ENCODE measurements at places on chromosomes 13 and 19.

- DNase-seq = no peak
Observed at GRCh38 chr13:30869491-30869890, 36.6 kb upstream of the MEDAG start.

DNA sequence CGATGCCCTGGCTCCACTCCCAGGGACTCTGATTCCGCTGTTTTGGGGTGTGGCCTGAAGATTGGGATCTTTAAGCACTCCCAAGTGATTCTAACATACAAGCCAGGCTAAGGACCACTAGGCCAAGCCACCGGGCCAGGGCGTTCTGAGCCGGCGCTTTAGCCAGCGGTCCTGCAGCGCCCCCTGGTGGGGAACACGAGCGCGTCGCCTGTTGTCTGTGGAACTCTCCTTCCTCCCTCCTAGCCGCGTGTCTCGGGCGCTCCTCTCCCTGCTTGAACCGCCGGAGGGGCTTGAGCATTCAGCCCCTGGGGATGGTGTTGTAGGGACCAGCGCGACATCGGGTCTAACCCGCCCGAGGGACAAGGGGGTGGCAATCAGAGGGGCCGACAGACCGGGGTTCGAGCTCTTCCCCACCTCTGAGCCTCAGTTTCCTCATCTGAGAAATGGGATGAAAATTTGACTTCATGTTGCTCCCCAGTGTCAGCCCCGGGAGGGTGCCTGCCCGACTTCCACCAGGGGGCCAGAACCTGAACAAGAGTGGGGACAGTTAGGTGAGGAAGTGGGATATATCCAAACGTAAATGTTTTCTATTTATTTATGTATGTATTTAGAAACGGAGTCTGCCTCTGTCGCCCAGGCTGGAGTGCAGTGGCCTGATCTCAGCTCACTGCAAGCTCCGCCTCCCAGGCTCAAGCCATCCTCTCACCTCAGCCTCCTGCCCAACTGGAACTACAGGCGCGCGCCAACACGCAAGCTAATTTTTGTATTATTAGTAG, 18.0 kb upstream of the PNMA8B start:
- DNase-seq = no peak

DNA sequence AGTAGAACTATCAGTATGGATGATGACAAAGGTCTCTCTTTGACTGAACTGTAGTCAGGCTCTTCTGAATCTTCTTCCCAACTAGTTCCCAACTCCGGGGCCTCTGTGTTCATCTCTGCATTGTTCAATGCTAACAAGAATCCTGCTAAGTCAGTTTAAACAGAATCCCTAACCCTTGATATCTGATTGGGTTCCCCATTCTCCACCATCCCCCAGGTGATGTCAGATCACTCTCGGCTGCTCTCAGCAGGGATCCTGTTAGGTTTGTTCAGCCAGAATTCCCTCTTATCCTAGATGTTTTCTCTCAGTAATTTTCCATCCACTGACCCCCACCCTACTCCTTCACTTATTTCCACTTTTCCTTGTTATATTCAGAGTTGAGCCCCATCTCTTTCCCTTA, 223.6 kb downstream of the RGCC start:
- DNase-seq = no peak

- no peak for DNase-seq
Observed at GRCh38 chr19:14405380-14405757, 13.8 kb downstream of the DDX39A start.

DNA sequence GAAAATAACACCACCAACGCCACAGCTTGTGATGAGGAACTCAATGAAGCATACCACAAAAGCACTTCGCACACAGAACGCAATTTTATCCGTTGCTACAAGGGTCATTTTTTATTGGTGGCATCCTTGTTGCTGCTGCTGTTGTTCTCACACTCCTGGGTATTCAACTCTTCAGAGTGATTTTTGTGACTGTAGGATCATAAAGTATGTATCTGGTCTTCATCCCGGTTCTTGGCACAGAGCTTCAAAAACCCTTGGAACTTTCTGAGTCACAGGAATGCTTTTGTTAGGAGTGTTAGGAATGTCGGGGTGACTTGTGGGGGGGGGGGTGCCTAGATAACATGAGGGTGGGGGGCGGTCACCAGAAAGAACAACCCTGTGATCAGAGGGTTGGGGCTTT, 108.4 kb downstream of the ZNF557 start:
- no peak for DNase-seq

DNA sequence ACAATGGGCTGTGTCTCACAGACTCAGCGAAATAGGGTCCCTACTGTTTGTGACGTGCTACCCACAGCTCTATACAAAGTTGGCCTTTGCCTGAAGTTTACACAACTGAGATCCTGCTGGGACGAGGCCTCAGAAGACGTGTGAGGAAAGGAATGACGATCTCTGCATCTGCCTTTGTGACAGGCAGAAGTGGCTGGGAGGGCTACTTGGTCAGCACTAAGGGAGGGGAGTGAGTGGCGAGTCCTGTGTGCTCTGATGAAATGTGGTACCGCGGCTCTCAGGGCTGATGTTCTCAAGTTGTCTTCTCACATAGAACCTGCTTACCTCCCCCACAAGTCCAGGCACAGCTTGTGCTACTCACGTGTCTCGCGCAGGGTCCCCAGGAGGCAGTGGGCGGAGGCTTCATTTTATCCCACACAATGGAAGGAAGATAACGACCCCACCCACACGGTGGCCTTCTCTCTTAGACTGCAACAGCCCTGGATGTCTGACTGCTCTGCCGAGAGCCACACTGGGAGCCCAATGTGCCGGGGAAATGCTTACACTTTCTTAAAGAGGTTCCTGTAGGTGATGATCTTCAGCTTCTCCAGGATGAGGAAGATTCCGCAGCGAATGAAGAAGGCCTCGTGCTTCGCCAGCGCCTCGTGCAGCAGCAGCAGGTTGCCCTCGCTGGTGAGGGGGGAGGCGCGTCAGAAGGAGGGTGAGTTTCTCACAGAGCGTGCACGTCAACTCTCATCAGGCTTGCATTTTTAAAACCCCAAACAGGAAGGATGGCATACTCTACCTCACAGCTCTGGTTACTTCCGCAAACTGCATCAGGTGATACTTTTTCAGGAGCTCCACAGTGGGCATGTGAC, 21.2 kb downstream of the PROZ start:
- no peak for DNase-seq

GRCh38 chr13:99459099-99459850, 42.0 kb upstream of the TM9SF2 start:
- DNase-seq = no peak

- no peak for DNase-seq
Observed at GRCh38 chr13:108919036-108919907, 289.9 kb downstream of the MYO16 start.

GRCh38 chr13:89294115-89294867, 1623.1 kb downstream of the SLITRK5 start:
- no peak for DNase-seq

- DNase-seq = no peak
Observed at GRCh38 chr13:73450583-73450982, 391.8 kb downstream of the KLF5 start.

GRCh38 chr19:10639836-10640235, 14.3 kb upstream of the ILF3 start:
- DNase-seq = no peak

DNA sequence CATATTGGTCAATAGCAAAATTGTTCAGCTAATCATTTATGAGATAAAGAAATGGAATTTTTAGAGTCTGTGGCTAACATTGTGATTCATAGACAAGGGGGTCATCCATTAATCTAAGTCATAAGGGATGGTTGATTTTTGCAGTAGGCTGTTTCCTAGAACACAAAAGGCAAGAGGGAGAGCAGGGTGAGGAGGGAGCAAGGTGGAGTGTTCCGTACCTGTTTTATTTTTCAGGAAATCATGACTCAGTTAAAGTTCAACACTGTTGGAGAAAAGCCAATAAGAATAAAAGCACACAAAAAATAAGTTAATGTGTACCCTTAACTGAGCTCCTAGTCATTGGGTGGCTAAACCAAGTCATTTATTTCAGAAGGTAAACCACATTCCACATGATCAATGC, 512.4 kb upstream of the ATXN8OS start:
- DNase-seq = no peak

- DNase-seq = no peak
Observed at GRCh38 chr19:43532571-43532961, 422 bp upstream of the ZNF575 start.

DNA sequence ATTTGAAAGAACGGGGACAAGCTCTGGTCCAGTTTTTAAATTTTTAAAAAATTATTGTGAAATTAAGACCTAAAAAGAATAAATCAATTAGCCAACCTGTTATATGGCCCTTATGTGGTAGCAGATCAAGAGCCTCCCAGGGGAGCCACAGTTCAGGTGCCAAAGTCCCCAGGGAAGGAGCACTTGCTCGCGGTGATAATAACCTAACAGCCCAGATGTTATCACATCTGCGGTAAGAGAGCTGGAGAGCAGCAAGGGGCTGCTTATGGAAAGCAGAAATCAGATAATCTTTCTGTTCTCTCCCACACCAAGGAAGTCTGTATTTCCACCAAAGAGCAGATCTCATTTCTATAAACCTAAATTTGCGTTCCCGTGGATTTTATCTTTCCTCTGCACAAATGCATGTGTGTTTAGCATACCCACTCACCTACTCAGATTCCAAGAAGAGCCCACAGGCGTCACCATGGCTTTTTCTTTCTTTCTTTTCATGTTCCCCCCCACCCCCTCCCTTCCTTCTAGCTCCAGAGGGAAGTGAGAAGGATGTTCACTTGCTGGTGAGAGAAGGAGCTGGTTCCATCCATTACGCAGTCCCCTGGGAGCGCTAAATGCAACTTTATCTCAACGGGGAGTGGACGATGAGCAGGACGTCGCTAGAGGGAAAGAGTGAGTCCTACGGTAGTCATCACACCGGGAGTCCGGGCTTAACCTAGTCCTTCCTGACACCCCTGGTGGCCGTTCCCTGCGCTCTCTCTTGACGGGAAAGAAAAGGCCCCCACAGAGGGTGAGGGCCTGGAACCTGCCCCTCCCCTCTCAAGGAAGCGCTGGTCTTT, 1.6 kb upstream of the POU4F1 start:
- DNase-seq = no peak

DNA sequence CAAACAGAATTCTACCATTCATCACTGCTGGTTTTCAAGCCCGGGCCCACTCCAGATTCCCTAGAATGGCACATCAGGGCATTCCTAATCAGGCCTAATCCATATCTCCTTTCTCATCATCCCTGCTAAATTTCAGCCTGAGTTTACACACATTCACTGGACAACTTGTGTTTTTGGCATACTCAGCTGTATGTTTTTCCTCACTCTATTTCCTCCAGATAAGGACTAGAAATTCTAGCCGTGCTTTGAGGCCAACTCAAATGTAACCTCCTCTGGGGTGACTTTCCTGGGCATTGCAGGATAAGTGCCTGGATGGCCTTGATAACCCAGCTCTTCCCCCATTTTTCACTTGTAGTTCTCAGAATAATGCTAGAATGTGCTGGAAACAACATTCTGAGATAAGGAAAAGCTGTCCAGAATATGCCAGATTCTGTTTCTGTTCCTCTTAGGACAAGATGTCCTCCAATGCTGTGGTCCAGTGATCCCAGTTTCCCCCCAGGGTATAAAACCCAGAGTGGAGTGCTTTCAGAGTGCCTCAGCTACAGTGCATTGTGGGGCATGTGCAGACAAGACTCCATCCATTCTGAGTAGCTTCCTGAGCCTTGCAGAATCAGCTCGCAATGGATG, 66.9 kb upstream of the CLDN10 start:
- no peak for DNase-seq

DNA sequence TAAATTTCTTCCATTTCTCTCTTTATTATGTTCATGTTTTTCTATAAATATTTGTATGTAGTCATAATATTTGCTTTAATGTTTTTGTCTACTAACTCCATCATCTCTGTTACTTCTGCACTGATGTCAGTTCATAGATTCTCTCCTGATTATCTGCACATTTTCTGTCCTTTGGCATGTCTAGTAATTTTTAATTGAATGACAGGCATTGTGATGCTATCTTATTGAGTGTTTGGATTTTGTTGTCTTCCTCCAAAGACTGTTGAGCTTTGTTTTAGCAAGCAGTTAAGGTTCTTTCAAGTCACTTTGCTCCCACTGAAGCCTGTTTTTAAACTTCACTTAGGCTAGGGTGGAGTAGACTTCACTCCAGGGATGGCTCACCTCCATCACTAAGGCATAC, 276.8 kb downstream of the DLEU7 start:
- DNase-seq = no peak

- DNase-seq = no peak
Observed at GRCh38 chr13:112968380-112968909, 569 bp upstream of the MCF2L start.

DNA sequence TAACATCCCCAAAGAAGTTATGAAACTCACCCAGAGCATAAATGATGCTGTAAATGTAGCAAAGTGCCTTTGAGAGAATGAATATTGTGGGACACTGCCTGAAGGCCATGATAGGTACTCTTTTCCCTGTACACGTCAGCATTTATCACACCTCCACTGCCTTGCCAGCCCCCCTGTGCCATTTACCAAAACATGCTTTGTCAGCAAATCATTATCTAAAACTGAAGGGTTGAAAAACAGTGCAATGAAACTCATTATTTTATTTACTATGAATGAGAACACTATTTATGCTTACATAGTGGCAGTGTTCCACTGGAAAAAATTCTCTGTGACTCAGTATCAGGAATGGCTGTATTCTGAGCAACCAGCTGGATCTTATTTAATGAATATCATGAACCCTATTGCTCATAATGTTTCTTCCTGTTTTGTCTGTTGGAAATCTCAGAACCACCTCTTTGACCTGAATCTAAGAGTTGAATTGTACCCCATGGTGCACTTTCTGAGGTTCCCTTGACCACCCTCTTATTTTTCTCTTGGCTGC, 564.1 kb downstream of the DCT start:
- DNase-seq = no peak

GRCh38 chr19:28341810-28342350, 871.1 kb downstream of the UQCRFS1 start:
- DNase-seq = no peak

DNA sequence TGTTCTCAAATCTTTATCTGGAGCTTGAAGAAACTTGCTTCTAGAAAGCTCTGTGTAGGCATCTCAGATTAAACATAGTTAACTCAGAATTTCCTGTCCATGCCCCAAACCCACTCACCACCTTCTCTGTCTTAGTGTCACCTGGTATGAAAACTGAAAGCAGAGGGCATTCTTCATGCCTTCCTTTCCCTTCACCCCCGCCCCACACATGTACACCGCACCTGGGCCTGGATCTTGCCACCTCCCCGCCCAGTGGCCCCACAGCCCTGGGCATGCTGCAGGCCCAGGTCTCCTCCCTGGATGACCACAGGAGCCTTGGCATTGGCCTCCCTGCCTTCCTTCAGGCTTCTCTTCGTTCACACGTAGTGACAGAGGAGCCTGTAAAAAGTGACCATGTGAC, 15.8 kb downstream of the CFAP97D2 start:
- no peak for DNase-seq

DNA sequence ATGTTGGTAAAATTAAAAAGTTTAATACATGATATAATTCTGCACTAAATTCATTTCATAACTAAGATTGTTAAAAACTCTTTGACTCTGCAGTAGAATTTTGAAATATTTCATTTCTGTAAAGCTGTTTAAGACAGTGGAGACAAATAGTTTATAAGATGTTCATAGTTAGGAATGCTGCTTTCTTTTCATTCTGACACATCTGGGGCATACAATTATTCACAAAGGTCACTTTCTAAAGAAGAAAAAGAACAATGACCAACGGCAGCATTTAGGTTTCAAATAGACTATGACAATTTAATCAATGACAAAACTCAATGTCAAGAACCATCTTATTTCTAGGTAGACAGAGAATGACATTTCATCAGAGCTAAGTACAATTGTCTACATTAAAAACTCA, 1422.1 kb downstream of the PCDH9 start:
- DNase-seq = no peak

Data from SIG-M5 (cell line).